ENCODE measurements at places on chromosomes 12 and 14.

- DNase-seq, result no peak
These were observed 26.4 kb upstream of the BATF start for GRCh38 chr14:75495882-75496281.

DNA sequence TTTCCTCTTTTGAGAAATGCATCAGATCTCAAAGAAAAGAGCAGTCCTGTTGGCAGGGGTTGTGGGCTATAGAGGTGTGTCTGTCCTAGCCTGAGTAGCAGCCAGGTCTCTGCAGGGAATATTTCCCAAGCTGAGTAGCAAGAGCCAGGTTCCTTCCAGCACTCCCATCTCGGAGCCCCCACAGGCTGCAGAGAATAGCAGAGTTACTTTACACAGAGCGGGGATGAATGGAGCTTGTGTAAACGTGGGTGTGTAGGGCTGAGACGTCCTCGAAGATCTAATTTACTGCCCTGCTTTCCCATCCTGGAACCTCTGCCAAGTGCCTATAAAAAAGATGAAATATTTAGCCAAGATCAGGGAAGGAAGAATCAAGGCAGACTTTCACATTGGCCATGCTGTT, 156.6 kb downstream of the TSPAN9 start:
- no peak for DNase-seq

DNA sequence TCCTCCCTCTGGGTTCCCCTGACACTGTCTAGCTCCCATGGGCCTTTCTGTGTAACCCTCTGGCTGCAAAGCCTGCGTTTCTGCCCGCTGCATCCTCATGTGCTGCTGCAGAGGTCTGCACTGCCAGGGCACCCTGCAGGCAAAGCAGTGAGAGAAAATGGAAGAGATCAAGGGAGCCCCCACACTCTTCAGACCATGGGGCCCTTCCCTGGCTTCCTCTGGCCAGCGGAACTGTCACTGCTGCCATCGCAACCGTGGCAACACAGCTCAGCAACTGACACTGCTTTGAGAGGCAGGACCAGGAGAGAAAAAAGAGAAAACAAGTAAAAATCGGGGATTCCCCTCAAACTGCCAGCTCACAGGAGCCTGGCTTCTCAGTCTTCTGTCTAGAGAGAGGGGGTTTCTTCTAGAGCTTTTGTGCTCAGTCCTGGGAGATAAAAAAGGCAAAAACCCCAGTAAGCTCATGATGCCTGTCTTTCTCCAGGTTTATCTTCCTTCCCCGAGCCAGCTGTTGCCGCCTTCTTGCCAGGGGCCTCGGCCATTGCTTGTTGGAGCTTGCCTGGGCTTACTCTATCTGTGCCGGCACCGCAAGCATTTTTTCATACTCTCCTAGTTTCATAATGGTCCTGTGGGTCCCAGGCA, 38.9 kb downstream of the C14orf132 start:
- no peak for DNase-seq

DNA sequence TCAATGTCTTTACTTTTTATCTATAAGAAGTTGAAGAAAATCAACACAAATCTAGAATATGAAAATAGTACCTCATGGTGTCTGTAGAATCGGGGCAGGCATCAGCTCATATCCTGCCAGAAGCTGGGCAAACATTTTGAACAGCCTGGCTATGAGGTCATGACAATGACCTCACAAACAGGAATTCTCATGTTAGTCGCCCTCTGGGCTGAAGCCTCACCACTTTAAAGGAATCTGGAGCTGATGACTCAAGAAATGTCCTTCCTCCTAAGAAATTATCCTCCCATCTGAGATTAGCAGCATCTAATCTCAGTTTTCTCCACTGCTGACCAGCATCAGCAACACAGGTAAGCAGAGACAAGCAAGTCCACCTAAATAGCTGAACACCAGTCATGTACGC, 27.1 kb downstream of the CLIP1 start:
- peak; percentile 89 for DNase-seq

- no peak for DNase-seq
These were observed 542.0 kb downstream of the SNAPC1 start for GRCh38 chr14:62304257-62304656.
